T-cell (primary cell): ENCODE measurements at places on chromosomes 11 and 22. TPM values are rescaled to one million over a fixed set of nuclear protein-coding genes. Genes with fewer than 3 reads are reported as not detected.
A peak's percentile ranks its signal among the peaks of the same experiment; 100 is the strongest.

Gene PDE3B
- 162 TPM for total RNA-seq

- no peaks in the 10 kb centered on the region for H3K27me3 ChIP-seq
- H3K27ac ChIP-seq: no peak overlapping the region
- peaks cover 6% of the 10 kb centered on the region for H3K36me3 ChIP-seq
- no peaks in the 10 kb centered on the region for H3K4me1 ChIP-seq
- H3K4me3 ChIP-seq: no peak overlapping the region
- no peak for DNase-seq
Observed at GRCh38 chr22:46861468-46862367, 99.3 kb downstream of the TBC1D22A start.

GRCh38 chr22:49015459-49015858, 812.2 kb downstream of the BRD1 start:
- no peak for DNase-seq
- no peak overlapping the region for H3K4me3 ChIP-seq
- no peak overlapping the region for H3K27ac ChIP-seq
- no peaks in the 10 kb centered on the region for H3K4me1 ChIP-seq
- no peaks in the 10 kb centered on the region for H3K36me3 ChIP-seq
- H3K27me3 ChIP-seq: peaks cover 16% of the 10 kb centered on the region

DNA sequence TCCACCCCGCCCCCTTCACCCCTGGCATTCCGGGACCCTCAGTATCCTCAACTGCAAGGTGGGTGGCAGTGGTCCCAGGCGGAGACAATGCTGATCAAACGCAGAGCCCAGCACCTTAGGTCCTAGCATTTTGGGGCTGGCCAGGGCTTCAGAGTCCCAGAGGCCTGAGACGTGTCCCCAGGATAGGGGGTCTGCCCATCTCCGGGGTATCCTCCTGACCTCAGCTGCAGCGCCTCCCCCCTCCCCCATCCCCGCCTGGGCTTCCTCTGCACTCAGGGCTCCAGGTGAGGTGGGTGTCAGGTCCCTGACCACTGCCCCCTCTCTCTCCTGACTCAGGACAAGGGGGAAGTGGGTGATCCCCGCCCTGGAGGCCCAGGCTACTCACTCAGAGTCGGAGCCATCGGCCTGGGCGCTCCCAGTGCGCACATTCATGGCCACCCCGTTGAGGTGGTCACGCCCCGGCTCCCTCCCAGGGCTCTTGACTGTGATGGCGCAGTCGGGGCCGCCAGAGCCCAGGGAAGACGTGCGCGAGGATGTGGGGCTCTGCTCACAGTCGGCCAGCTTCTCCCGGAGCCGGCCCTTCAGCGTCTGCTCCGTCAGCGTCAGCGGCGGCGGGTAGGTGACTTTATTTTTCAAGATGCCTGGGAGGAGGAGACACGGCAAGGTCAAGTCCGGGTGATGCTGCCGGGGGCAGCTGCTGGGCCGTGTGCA, 28.3 kb downstream of the TRMU start:
- H3K27me3 ChIP-seq: peaks cover 55% of the 10 kb centered on the region
- peaks cover 2% of the 10 kb centered on the region for H3K36me3 ChIP-seq
- peaks cover 31% of the 10 kb centered on the region for H3K4me1 ChIP-seq
- H3K27ac ChIP-seq: no peak overlapping the region
- DNase-seq: no peak

DNA sequence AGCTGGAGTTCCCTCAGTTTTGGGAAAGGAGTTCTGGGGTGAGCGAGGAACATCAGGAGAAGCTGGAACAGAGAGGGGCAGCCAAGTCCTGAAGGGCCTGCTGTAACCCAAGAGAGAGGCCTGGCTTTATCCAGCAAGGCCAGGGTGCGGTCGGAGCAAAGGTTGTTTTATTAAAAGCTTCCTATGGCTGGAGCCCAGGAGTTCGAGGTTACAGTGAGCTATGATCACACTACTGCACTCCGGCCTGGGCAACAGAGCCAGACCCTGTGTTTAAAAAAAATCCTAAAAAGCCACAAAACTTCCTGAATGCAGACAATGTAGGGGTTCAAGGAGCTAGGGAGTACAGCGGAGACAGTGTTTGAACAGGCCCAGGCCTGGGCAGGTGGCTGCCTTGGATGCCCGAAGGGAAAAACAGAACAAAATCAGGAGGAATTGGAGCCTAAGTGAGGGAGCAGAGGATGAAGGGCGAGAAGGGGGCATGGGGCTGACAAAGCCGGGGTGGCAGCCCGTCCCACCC, 22.2 kb upstream of the MALAT1 start:
- H3K27ac ChIP-seq: peak overlapping the region; percentile 99
- H3K27me3 ChIP-seq: no peaks in the 10 kb centered on the region
- no peak for DNase-seq

Gene TMEM132A
- total RNA-seq: not detected

DNA sequence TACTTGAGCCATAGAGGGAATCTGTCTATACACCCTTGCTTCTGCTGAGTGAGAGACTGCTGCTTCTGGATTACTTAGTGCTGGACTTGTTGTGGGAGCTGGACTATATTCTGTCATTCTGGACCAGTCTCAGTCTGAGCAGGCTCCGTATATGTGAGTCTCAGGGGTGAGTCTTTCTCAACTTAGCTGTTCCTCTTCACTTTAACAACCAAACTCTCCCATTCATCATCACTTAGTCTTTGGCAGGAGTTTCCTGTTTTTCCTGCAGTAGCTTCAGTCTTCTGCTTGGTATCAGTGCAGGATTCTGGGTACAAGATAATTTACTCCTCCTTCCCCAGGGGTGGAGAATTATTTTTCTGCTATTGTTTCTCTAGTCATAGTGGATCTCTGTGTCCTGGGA, 779.5 kb downstream of the METTL15 start:
- no peak overlapping the region for H3K27ac ChIP-seq
- no peaks in the 10 kb centered on the region for H3K36me3 ChIP-seq
- no peaks in the 10 kb centered on the region for H3K27me3 ChIP-seq
- H3K4me1 ChIP-seq: no peaks in the 10 kb centered on the region
- DNase-seq: no peak

GRCh38 chr11:28616160-28616965, 508.2 kb downstream of the METTL15 start:
- no peaks in the 10 kb centered on the region for H3K36me3 ChIP-seq
- H3K4me3 ChIP-seq: no peak overlapping the region
- H3K4me1 ChIP-seq: no peaks in the 10 kb centered on the region

DNA sequence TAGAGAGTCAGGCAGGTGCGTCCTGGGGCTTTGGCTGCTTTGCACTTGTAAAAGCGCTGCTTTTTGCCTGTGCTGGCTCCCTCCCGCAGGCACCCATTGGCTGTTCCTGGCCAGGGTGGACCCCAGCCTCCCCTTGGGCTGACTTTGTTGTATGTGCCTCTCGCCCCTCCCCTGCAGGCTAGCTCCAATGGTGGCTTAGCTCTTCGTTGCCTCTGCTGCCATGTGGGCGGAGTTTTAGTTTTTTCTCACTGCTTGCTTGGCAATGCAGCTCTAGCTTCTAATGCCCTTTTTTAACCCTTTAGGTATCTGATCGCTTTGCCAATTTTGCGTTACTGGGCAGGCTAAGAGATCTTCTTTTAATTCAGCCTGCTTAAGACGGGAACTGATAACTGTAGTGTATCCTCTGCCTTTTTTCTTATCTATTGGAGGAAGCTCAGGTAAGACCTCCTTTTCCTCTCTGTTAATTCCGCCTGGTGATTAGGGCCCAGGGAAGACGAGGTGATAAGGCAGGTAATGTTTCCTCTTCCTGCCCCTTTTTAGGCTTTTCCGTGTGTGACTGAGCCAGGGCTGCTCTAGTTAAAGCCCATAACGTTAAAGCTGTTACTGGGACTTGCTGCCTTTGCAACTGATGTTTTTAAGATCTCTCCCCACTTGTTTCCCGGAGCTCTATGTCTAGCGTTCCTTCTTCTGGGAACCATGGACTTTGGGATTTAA, 11.7 kb upstream of the GLYATL1 start:
- H3K4me1 ChIP-seq: no peaks in the 10 kb centered on the region
- no peak overlapping the region for H3K27ac ChIP-seq
- H3K36me3 ChIP-seq: no peaks in the 10 kb centered on the region
- peak overlapping the region; percentile 2 for H3K4me3 ChIP-seq

GRCh38 chr22:45911601-45912271, 65.2 kb downstream of the WNT7B start:
- no peaks in the 10 kb centered on the region for H3K27me3 ChIP-seq
- DNase-seq: no peak
- no peaks in the 10 kb centered on the region for H3K4me1 ChIP-seq

DNA sequence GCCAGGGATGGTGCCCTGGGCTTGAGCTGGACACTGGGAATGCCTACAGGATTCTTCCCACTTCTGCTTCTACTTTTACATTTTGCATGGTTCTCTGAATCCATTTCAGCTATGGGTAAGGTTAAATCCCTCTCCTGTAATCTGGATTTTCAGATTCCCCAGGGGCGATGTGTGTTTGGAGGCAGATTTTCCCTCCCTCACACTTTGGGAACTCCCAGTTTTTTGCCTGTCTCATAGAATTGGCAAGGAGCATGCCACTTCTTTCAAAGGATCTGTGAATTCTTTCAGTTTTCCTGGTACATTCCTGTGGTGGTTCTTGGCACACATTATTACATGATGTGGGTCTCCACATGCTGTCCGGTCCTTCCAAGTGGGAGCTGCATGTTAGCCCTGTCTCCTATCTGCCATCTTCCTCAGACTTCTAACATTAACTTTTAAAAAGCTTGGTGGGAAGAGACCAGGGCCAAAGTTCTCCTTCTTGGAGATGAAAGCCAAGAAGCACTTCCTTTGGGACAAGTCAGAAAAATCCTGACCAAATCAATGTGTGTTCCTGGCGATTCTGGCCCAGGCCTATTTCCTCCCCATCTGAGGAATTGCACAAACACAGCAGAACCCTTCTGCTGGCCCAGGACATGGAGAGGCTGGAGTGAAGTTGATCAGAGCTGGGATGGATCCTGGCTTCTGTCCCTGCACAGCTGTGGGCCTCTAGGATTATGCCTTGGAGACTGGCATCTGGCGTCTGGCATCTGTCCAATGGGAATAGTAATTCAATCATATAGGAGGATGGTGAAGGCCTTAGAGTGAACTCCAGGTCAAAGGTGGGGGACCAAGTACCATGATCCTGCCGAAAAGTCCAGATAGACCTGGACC, 5.4 kb upstream of the APOL2 start:
- H3K4me3 ChIP-seq: no peak overlapping the region
- H3K4me1 ChIP-seq: peaks cover 5% of the 10 kb centered on the region
- no peak overlapping the region for H3K27ac ChIP-seq
- H3K27me3 ChIP-seq: no peaks in the 10 kb centered on the region

DNA sequence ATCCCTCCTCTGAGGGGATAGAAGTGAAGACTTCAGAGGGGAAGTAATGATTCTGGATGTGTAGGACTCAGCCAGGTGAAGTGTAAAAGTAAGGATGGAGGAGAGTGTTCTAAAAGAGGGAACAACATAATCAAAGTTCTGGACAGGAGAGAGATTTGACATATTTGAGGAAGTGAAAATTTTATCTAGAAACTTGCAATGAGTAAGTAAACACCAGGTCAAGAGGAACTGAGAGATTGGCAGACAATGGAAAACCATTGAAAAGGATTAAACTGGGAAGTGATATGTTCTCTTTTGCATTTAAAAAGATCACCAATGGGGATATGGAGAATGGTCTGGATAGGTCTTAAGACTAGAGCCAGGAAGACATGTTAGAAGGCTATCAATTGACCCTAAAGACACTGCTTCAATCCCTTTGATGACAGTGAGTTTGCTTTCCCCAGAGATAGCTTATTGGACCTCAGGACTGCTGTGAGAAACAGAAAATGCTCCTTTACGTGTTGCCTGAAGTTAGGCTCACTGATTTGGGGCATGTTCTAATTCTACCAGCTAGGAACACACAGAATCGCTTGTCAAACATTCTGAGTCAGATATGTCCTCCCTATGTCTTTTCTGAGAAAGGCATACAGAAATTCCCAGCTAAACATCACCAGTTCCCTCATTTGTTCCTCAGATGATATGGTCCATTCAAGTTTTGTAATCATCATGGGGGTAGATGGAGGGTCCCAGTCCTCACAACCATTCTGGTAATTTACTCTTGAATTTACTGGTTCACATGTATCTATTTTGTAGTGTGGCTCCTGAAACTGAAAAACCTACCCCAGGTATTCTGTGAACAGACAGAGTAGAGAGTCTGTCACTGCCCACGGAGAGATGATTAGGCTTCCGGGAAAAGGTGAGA, 144.9 kb downstream of the MAML2 start:
- H3K27me3 ChIP-seq: no peaks in the 10 kb centered on the region
- DNase-seq: no peak
- H3K4me3 ChIP-seq: no peak overlapping the region
- peaks cover 26% of the 10 kb centered on the region for H3K4me1 ChIP-seq

DNA sequence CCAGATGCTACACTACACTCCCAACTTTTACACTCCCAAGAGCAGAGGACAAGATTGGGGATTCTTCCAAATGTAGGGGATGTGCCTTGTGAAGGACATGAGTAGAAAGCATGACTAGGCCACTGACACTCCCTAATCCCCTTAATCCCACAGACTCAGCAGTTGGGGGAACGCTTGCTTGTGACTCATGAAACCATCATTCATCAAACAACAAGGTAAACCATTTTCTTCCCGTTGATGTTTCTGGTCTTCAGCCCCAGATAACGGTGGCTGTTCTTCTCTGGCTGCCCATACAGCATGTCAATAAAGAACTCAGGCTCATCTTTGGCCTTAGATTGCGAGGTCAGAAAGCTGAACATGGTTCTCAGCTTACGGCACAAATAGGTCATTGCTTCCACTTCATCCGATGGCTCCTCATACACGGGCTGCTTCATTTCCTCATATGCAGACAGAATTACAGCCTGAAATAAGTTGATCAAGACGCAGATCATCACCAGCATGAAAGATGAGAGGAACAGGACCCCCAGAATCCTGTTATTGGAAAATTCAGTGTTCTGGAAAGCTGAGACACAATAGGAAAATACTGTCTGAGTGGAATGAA, 6.4 kb upstream of the CDPF1 start:
- DNase-seq: no peak
- no peak overlapping the region for H3K4me3 ChIP-seq
- peaks cover 9% of the 10 kb centered on the region for H3K27me3 ChIP-seq
